ENCODE measurements at places on chromosomes 4 and X. TPM values are rescaled to one million over a fixed set of nuclear protein-coding genes. Genes with fewer than 3 reads are reported as not detected.

The UGT2A1 gene
- total RNA-seq = not detected

The DSPP gene
- total RNA-seq = not detected

The SHROOM4 gene
- total RNA-seq = not detected

The CLNK gene
- not detected for total RNA-seq

The GPR119 gene
- total RNA-seq = not detected

The ZFP92 gene
- 0.60 TPM for total RNA-seq

The PNCK gene
- not detected for total RNA-seq

The RAB9B gene
- total RNA-seq = not detected

The MAGEB10 gene
- total RNA-seq = not detected

The FRYL gene
- total RNA-seq = 9.5 TPM

The PLA2G12A gene
- total RNA-seq = 16.2 TPM

The TKTL2 gene
- not detected for total RNA-seq

The SSR4 gene
- total RNA-seq = 390 TPM

The CCKAR gene
- total RNA-seq = not detected

The PRDM5 gene
- 3.5 TPM for total RNA-seq

The FAM184B gene
- 0.07 TPM for total RNA-seq

The SMR3B gene
- total RNA-seq = not detected

The NUDT10 gene
- 0.51 TPM for total RNA-seq

The KLHL13 gene
- 0.31 TPM for total RNA-seq

The TEX11 gene
- total RNA-seq = not detected

The MAPK10 gene
- 0.61 TPM for total RNA-seq

The SLC16A2 gene
- total RNA-seq = 24.6 TPM

The FAM114A1 gene
- total RNA-seq = 34.9 TPM
